ENCODE measurements at places on chromosomes 6 and 20.

DNA sequence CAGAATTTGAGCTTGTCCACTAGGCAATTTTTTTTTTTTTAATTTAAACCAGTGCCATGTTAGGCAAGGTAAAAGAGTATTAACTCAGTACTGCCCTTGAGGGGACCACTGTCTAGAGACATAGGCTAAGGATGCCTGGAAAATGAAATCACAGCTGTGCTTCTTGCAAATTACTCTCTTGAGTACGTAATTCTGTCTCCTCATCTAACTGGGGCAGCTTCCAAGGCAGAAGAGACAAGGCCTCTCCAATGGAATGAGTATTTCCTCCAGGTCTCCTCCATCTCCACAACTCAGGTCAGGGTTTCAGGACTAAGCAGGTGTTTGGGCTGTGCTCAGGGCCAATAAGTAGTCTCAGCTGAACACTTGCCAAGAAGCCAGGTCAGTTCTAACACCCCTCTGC is 33.8 kb upstream of the MRPS10 start:
- DNase-seq: no peak

DNA sequence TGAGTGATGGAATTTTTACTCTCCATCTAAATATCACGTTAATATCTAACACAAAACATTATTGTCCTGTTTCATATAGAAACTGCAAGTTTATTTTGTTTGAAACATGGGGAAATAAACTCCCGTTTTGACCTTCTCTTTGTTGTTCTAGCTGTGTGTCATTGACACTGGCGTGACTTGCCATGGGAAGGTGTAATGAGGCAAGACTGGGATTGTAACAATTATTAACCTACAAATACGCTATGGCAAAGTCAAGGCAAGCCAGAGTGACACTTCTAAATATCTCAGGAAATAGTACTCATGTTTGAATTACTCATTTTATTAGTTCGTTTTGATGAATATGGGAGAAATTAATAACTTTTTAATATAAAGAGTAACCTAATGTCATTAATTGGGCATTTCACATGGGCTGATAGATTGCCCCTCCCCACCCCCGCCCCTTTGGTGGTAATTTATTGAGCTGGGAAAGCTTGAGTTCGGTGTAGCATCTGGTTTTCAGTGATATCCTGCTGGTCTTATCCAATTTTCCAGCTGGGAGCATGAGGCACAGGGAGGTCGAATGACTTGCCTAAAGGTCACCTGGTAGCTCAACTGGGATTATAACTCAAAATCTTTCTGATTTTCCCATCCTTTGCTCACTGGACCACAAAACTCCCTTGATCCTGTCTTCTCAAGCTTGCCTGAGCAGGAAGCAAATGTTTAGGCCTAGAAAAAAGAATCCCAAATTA is 380.6 kb upstream of the JAG1 start:
- no peak for DNase-seq

DNA sequence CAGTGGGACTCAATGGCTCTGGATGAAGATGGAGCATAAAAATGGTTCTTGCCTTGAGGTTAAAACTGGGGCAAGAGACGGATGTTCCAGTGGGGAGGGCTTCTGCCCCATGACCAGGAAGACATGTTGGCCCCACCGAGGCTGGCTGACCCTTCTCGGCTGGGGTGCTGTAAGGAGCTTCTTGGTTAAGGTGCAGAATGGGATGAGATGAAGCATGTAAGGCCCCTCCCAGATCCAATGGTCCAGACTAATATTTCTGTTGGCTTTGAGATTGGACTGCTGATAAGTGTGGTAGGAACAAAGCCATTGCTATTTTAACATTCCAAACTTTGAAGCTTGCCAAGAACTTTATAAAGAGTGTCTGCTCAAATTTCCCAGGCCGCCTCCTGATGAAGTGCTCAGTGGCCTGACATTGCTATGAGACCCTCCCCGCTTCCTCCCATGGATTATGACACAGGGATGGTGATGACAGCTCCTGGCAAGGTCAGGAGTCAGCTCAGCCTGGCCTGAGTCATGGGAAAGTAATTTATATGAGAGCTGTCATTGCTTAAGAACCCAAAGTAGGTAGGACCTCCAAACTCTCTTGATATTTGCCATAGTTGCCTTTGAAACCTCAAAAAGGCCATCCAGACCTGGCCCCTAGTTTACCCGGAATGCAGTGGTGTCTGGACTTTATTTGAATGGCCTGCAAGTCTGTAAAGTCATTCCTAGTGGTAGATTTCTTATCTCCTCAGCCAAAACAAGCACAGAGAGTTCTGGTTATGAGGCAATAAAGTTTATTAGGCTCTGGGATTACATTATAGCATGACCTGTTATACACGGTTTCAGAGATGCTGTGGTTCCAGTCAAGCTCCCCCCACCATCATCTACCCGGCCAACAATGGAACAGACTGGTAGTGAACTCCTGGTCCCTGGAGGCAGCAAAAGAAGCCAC is 55.2 kb downstream of the TGM2 start:
- peak; percentile 100 for DNase-seq

GRCh38 chr6:163554663-163555062 is 140.1 kb downstream of the QKI start:
- DNase-seq: peak; percentile 23

- no peak for DNase-seq
These were observed 121.4 kb upstream of the AFDN start for GRCh38 chr6:167705211-167705750.

- DNase-seq: peak; percentile 77
These were observed 130.5 kb downstream of the CEBPB start for GRCh38 chr20:50320901-50321796.

- no peak for DNase-seq
These were observed 222.0 kb downstream of the FUT9 start for GRCh38 chr6:96237638-96238347.

DNA sequence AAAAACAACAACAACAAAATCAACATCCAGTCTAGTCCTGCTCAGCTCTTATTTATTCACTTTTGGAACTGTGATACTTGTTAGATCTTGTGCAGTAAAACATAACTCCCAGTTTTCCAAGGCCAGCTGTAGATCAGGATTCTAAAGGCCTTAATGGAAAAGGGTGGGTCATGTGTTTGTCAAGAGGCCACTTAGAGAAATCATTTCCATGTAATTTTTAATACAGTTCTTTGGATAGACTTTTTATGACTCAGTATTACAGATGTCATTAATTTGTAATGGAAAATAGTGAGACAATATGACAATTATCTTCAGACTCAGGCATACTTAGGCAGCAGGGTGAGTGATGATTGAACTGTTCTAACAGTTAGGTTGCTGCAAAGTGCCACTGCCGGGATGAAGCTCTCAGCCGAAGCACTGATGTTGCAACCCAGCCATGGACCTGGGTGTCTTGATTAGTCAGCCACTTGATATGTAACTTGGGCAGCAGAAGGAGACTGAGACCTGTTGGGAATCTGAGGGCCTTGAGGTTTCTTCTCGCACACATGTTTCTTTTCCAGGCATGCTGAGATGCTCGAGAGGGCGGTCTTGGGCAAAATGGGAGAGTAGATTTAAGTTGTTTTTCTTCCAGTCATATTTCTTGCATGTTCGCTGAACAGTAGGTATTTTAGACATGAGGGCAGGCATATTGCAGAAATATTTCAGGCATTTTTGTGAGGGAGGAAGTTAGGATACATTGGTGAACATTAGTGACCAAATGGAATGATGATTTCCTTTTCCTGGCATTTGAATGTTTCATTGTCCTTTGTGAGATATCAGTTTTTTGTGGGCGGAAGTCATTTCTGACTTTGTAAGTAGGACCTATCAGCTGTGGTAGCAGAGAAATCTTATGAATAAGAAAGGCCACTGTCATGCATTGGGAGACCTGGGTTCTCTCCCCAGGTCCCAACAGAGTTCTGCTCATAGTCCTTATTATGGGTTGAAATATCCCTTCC is 52.3 kb downstream of the SLX4IP start:
- no peak for DNase-seq

DNA sequence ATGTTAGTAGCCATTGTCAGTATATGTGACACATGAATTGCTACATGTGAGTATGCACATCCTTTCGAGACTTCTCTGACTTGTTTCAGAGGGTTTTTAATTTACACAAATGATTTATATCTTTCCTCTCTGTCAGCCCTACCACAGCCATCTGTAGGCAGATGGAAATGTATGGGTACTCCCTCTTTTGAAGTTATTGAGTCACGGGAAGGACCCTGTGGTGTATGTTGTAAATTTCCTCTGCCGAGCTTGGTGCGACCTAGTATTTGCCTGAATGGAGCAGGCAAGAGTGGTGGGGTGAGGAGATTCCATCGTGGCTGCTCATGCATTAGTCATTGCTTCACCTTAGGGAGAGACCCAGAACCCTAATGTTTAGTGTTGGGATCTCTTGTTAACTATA is 171.9 kb downstream of the JARID2 start:
- no peak for DNase-seq

GRCh38 chr20:24600012-24600411 is 130.6 kb downstream of the SYNDIG1 start:
- no peak for DNase-seq

- no peak for DNase-seq
These were observed 14.8 kb upstream of the MTG2 start for GRCh38 chr20:62168061-62168460.

DNA sequence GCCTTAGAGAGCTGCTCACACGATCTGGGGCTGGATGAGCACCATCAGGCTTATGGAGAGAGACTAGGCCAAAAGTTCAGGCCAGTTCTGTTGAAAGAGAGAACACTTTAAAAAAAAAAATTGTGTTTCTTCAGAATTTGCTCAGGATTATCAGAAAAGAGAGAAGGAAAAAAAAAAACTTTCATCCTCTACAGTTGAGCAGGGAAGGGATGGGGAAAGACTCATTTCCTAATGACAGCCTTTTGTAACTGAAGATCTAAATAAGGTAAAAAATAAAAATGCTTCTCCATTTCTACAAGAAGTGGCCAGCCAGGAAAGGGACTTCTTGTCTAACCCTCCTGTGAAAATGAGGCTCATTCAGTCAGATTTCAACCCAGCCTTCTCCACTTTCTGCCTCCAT is 134.8 kb downstream of the LY86 start:
- DNase-seq: no peak

DNA sequence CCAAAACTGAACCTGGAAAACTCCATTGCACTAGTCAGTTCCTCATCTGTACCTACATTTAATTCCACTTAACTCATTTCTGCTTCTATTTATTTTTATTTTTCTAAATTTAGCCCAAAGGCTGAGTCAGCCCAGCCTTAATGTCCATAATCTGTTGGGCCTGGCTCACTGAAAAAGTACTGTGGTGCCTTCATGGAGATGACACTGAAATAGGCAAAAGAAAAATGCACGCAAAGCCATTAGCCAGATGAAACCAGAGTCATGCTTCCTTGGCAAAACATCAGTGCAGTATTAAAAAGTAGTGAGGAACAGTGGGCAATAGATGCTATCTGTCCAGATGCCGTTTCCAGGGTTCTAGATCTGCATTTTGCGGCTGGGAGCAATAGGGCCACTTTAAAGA is 14.7 kb upstream of the PLCB4 start:
- DNase-seq: no peak
